Coronary artery (tissue), 2 donors: ENCODE measurements at places on chromosomes 3 and 15.

GRCh38 chr3:76107935-76108570 lies 322.7 kb upstream of the ZNF717 start:
- DNase-seq, result no peak

DNA sequence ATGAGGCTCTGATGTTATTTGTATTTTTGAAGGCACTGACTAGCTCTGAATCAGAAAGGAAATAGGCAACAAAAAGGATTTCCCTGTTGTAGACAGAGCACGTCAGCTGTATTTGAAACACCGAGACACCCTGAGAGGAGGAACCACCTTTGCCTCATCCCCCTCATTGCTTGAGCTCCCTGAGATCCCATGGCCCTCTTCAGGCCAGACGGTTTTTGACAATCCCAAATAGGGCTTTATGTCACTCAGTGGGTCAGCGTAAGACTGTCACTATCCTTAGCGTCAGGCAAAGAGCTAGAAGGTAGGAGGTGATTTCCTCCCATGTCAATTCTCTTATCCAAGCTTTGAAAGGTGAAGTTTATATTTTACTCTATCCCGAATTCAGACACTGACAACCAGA lies 254.3 kb downstream of the ZNF621 start:
- DNase-seq, result no peak

GRCh38 chr15:95295896-95296625 lies 1034.4 kb upstream of the NR2F2 start:
- DNase-seq, result no peak

- DNase-seq, result no peak
Measured at GRCh38 chr3:130539005-130539404, 22.0 kb downstream of the COL6A6 start.

- DNase-seq, result no peak
Measured at GRCh38 chr15:90222547-90222946, 11.2 kb downstream of the CIB1 start.

- peak; percentile 82 for DNase-seq
Measured at GRCh38 chr15:67914537-67915460, 75.0 kb upstream of the RNU6-1 start.

DNA sequence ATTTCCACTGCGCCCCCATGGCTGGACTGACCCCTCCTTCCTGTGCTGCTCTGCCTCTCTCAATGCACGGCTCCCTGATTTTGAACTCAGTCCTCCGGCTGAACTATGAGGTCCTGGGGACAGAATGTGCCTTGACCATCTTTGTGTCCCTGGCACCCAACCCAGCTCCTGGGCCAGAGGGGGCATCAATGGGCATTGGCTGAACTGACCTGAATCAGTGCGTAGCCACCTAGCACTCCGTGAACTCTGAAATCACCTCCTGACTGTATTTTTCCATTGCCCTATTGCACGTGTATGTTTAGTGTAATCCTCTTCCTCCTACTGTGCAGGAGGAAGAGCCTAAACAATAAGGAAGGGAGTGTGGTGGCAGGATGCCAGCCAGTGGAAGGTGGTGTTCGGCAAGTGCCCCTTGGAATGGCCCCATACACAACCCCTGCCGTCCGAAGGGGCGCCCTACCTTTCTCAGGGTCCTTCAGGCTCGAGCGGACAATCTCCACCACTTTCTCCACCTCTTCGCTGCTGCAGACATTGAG lies 33.5 kb downstream of the BDH1 start:
- no peak for DNase-seq

DNA sequence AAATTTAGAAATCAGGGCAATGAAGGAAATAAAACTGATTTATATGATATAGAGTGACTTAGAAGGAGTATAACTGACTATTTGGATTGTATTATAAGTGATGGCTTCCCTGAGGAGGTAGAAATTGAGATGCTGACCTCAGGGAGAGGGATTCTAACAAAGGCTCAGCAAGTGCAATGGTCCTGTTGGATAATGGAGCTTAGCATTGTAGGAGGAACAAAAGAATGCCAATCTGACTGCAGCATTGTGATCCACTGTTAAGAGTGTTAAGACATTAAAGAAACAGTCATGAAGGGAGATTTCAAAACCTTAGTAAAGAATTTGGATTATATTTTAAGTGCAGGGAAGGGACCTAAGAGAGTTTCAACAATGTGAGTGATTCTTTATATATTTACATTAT lies 158.4 kb upstream of the NAALADL2 start:
- no peak for DNase-seq

GRCh38 chr3:112384769-112385168 lies 51.8 kb downstream of the CD200 start:
- no peak for DNase-seq

DNA sequence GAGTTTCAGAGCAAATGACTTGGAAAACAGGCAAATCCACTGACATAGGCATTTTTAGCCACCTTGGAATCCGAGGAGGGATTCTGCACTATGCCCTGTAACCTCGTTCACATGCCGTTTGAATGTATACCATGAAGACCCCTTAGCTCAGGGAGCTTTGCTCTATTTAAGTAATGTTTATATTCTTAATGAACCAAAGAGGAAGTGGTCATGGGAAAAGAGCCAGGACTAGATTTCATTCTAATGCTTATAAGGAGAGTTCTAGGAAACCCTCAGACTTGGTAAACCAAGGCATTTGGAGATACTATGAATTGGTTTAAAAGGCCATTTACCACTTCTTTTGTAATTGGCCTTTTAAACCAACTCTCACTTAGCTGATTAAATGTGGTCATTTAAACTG lies 178.9 kb downstream of the IGF1R start:
- no peak for DNase-seq

DNA sequence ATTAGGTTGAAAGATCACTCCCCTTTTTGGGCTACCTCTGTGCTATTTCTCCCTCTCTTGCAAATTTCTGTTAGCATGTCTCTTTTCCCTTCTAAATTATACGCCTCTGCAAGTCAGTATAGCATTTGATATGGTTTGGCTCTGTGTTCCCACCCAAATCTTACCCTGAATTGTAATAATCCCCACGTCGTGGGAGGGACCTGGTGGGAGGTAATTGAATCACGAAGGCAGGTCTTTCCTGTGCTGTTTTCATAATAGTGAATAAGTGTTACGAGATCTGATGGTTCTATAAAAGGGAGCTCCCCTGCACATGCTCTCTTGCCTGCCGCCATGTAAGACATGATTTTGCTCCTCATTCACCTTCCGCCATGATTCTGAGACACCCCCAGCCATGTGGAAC lies 41.0 kb downstream of the TAMM41 start:
- no peak for DNase-seq

- no peak for DNase-seq
Measured at GRCh38 chr15:74396445-74397238, 29.2 kb upstream of the CYP11A1 start.

DNA sequence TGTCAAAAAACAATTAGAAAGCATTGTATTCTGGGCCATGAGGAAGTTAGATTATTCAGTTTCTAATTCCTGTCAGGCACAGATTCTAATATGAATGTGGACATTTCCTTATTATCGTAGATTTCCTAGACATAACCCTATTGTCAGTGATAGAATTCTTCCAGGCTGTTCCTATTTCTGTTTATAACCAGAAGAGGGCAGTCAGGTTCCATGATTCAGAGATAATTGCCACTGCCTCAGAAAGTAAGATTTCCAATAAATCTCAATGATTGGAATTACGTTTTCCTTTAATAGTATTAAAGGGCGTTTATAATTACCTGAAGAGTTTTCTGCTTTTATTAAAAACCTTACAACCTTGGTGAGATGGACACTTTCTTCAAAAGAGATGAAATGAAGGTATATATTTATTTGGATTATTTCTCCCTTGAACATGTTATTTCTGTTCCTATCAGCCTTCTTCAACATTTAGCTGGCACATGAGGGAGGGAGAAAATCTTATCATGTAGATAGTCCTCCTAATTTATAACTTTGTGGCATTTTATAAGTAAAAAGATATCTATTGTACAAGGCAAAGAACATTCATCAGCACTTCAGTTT lies 439.2 kb downstream of the MCTP2 start:
- DNase-seq, result no peak

DNA sequence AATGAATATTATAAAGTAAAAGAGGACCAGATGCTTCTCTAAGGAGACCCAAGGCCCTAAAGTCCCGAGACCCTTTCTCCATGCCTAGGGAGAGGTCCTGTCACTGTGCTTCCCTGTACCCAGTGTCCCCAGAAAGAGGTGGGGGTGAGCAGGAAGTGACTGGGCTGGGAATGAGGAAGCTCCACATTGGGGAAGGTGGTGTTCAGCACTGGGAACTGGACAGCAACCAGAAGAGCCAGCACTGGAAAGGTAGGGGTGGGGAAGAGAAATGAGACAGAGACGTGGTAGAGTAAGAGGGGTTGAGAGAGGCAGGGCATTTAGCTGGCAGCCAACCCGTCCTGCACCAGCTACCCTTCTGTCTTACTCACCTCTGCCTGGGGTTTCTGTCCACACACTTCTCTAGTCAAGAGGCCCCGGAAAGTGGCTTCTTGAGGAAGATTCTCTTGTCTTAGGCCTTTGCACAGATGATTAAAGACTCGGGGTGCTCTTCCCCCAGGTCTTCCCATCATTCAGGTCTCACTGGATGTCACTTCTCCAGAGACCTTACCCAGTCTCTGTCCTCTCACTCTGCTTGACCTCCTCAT lies 12.2 kb downstream of the RRP9 start:
- no peak for DNase-seq

- DNase-seq, result no peak
Measured at GRCh38 chr3:189714991-189715961, 84.1 kb downstream of the TP63 start.

- DNase-seq, result peak; percentile 62
Measured at GRCh38 chr3:43786526-43787305, 96.0 kb downstream of the ABHD5 start.

DNA sequence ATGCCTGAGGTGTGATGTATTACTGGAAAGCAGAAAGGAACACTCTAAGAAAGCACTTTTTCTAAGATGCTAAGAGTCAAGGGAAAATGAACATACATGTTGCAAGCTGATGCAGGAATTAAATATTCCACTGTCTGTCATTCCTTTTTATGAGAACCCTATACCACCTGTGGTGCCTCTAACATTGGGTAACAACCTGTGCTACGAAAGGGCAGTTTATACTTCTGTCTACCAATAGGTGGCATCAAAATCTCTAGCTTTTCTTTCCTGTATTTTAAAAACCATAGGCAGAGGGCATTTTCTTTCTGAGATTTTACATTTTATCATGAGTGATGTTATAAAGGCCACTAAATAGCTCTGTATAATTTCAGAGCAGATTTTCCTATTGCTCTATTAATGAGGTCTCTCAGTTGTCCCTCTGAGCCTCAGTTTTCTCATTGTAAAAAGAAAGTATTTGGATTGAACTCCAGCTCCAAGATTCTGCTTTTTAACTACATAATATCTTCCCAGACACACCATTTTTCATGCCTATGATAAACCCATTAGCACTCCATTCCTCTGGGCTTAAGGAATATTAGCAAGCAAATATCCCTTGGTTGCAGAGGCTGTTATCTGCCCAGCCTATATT lies 3.5 kb upstream of the CPNE4 start:
- no peak for DNase-seq

DNA sequence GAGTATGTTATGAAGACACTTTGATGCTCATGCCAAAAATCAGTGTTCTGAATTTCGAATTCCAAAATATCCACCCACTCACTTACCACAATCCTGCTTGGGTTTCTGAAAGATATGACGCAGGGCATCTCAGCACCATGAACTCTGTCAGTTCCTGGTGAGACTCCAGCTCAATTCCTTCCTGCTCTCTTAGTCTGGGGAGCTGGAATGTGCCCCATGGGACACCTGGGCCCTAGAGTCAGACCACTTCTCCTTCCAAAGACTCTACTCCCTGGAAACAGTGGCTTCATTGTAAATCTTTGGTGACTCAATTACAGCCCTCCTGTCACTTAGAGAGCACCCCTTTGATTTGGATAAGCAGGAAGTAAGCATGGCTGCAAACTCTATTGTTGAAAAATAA lies 50.5 kb downstream of the CD86 start:
- no peak for DNase-seq

DNA sequence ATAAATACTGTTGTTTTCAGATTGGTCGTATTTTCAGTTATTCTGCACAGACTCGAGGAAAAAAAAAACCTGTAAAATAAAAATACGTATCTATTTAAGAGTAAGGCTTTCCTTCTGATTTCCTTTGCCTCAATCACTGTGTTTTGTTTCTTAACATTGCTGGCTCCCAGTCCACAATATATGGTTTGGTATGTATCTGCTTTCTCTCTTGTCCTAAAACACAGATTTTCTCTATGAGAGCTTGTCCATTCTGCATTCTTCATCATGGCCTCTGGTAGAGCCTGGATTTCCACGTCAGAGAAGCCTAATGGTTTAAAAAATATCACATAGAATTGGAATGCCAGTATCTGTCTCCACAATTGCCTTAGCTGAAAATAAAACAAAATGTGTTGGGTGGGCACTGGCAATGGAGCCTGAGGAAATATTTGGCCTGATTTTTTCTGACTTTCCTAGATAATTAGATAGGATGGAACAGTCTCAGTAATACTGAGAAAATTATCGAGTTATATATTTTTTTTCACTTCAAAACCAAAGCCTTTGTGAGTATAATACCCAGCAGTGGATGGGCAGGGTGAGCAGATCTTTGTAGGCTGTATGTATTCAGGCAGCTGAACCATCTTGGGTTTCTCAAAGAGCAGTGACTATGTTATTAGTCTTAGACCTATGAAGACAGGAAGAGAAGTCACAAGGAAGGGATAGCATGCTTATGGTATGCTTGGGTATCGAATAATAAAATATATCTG lies 1.9 kb downstream of the CD200 start:
- DNase-seq, result no peak

- no peak for DNase-seq
Measured at GRCh38 chr15:92648190-92648875, 7.2 kb downstream of the FAM174B start.

DNA sequence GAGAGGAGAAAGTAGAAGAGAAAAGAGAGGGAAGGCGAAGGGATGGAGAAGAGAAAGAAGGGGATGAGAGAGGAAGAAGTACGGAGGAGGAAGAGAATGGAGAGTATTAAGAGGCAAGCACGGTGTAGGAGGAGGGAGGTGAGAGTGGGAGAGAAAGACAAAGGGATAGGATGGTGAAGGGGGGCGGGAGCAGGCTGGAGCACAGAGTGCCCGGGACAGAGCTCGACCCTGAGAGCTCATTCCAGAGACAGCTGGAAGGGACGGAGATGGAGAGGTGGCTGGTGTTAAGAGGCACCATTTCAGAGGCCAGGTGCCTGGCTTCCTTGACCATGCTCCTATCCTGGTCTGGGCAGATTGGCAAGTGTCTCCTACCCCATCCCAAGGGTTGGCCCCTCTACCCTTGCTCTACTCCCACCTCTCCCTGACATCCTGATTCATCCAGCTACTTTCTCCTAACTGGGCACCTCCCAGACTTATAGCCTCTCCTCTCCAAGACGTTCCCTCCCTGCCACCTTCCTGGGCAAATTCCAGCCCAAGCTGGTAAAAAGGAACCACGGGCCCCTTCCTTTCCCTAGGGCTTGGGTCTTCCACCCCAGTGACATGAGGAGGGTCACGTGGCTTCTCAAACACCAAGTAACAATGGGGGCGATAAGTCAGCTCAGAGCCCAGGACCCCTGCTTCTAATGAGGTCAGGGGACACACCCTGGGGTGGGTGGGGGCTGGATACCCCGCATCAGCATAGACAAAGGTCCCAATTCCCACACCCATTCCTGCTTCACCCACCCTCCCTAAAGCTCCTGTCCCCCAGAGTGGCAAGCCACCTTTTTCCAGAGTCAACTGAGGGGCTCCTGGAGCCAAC lies 1.1 kb downstream of the CLCN2 start:
- DNase-seq, result no peak

- DNase-seq, result no peak
Measured at GRCh38 chr3:196314597-196314996, 3.4 kb downstream of the DYNLT2B start.

GRCh38 chr3:138748190-138748589 lies 86.5 kb downstream of the PIK3CB start:
- no peak for DNase-seq
